ENCODE measurements at places on chromosomes 12 and 14.
A peak's percentile ranks its signal among the peaks of the same experiment; 100 is the strongest.

DNA sequence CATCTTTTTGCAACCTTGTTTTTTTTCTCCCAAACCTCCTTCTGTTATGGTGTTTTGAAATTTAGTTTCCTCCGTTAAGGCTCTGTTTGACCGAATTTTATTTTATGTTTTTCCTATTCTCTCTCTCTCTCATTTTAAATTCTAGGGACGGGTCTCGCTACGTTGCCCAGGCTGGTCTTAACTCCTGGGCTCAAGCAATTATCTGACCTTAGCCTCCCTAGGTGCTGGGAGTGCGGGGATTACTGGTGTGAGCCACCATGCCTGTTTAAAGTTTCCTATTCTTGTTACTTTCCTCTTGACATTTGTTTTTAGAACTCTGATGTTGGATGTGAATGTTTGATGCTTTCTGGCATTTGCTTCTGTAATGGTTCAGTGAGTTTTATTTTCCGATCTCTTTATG, 1.0 kb downstream of the ZC3H14 start:
- no peak for DNase-seq

DNA sequence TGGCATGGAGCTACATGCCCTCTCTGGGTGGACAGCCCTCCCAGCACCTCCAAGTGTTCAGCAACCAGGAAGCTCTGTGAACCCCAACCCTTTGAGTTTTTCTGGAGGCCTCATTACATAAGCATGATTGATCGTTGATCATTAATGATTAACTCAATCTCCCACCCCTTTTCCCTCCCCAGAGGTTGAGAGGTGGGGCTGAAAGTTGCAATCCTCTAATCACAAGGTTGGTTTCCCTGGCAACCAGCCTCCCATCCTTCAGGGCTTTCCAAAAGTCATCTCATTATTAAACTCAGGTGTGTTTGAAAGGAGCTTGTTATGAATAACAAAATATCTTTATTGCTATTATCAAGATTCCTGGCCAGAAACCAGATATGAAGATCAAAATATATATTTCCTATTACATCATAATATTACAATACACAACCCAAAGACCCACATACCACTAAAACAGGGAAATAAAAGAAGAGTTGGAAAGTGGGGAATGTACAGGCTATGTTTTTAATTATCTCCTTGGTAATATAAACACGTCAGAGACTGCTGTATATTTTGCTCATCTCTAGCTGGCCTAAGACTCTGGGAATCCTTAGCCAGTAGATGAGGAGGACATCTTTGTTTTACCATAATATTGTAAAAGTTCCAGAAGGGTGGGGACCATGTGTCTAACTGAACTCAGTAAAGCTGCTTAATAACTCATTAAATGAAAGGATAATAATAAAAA, 73.6 kb downstream of the SSPN start:
- no peak for DNase-seq

GRCh38 chr14:75098212-75098611, 28.6 kb downstream of the NEK9 start:
- no peak for DNase-seq

DNA sequence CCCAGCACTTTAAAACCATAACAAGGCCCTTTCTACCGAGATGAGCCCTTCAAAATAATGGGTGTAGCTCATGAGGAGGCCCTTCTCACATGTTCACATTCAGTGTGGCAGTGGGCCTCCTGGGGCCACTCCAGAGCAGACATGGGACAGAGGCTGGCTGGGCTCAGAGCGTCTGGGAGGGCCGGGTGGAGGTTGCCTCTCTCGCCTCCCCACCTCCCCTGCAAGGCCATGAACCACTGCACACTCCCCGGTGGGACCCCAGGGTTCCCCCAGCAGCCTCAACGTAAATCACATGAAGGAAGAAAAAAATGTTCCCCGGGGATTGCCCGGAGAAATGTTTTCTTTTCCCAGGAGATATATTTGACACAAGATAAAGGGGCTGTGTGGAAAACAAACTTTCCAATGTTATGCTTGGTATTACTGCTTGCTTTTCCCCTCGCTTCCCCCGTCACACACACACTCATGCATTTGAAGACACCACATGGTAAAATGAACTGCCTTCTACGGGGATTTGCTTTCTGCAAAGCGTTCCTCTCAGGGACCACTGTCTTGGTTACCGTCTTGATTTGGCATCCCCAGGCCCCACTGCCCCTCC, 190.7 kb upstream of the CCND2 start:
- DNase-seq: no peak

- DNase-seq: no peak
These were observed 38.1 kb upstream of the LMNTD1 start for GRCh38 chr12:25591144-25591543.

- no peak for DNase-seq
These were observed 1.6 kb downstream of the PYM1 start for GRCh38 chr12:55925870-55926737.

GRCh38 chr14:92830902-92831301, 36.8 kb downstream of the GOLGA5 start:
- no peak for DNase-seq

DNA sequence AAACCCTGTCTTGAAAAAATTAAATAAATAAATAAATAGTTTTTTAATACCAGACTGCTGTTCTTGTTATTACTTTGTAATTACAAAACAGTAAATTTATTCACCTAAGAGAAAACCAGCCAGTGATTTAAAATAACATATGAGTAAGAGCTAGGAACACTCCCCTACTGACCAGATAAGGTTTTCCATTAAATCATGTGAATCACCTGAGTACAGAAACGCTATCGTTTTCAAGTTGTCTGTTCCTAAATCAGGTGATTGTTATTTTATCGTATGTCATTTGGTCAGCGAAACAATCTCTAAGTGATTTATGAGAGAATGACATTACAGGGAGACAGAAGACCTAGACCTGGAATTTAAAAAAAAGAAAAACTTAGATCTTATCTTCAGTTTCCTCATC, 47.3 kb downstream of the RPS29 start:
- DNase-seq: no peak

- DNase-seq: no peak
These were observed 755 bp downstream of the SLC25A21 start for GRCh38 chr14:37171678-37172023.

- DNase-seq: no peak
These were observed 160.9 kb downstream of the SPTSSA start for GRCh38 chr14:34300882-34301734.

- peak; percentile 79 for DNase-seq
These were observed 56.5 kb downstream of the GTF2A1 start for GRCh38 chr14:81164167-81164774.

DNA sequence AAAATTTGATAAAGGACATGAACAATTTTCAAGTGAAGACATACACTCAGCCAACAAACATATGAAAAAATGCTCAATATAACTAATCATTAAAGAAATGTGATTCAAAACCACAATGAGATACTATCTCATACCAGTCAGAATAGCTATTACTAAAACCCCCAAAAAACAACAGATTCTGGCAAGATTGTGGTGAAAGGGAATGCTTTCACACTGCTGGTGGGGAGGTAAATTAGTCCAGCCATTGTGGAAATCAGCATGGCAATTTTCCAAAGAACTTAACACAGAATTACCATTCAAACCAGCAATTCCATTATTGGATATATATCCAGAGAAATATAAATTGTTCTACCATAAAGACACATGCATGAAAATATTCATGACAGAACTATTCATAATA, 18.7 kb upstream of the TAS2R14 start:
- DNase-seq: no peak

DNA sequence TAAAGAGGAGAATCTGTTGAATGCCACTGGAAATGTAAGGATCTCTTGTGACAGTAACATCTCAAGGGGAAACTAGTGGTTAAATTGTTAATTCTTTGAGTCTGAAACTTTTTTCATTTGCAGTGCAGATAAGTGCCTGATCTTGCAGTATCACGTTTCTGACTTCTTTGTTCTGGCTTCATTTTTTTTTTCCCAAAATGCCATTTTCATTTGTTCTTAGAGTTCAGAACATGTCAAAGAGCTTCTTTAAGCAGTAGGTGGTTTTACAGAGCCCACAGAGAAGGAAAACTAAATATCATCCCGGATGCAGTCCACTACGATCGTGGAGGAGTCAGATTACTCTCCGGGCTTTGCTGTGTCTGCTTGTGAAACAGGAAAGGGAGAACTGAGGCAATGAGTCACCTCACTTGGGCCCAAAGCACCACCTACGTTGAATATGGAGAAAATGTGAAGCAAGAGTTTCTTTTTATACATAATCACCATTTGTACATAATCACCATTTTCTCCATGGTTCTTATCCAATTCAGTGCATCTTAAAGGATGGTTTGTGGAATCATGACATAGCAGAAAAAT, 43.9 kb downstream of the HMGA2 start:
- DNase-seq: no peak

DNA sequence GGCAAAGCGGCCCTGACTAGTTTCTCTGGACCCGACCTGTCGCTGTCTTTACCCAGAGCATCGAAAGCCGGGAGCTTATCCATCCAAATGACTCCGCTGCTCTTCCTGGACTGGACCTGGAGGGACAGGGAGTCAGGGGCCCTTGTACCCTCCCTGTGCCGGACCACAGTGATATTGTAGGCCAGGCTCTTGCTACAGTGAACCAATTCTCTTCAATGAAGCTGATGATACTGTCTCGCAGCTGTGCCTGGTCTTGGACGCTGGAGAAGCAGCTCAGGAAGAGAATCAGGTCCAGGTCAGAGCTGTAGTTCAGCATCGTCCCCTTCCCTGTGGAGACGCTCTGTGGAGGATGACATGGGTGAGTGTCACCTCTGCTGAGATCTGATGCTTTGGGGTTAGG, 14.7 kb upstream of the OASL start:
- peak; percentile 22 for DNase-seq

DNA sequence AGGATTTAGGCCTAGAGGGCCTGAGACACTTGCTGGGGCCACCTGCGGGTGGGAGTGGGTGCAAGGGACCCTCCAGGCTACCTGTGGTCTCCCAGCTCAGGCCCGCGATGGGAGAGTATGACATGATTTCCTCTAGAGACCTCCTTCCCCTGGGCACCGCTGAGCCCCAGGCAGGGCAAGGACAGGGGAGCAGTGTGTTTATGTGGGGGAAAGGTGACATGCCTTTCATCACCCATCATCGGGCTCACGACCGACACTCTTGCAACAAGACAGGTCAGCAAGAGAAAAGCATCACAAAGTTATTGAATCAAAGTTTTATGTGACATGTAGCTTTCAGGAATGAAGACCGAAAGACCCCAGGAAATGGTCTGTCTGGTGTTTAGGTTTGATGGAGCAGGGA, 19.9 kb downstream of the SH2B3 start:
- peak; percentile 60 for DNase-seq

GRCh38 chr14:22471545-22472121, 117.4 kb downstream of the DAD1 start:
- DNase-seq: peak; percentile 52

GRCh38 chr12:69961246-69961645, 136.2 kb downstream of the MYRFL start:
- DNase-seq: no peak

DNA sequence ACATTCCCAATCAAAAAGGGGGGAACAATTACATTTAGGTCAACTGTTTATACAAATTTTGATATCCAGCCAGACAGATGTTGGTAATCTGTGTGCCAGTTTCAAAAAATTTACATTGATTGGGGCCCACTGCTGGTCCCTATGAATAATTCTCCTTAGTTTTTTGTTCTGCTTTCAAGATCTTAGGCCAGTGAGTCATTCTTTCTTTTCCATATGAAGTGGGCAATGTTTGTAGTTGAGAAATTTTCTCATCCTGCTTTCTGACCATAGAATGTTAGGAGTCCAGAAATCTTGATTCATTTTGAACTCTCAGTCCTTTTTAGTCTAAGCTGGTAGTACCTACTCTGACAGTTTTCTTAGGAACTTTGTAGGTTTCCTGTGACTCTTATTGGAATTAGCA, 244.3 kb downstream of the DIO2 start:
- no peak for DNase-seq

- DNase-seq: no peak
These were observed 24.1 kb downstream of the PTGER2 start for GRCh38 chr14:52338051-52338681.

- no peak for DNase-seq
These were observed 89.4 kb upstream of the DIO3 start for GRCh38 chr14:101471723-101472517.

- DNase-seq: no peak
These were observed 16.0 kb downstream of the RPS6KL1 start for GRCh38 chr14:74906925-74907521.

All from left lobe of liver (tissue), 2 donors.